Endothelial cell (in vitro differentiated cells): ENCODE measurements at places on chromosomes 12 and 14. TPM values are rescaled to one million over a fixed set of nuclear protein-coding genes. Genes with fewer than 3 reads are reported as not detected.

Gene RHOJ
- 266 TPM for total RNA-seq

Gene TMEM132C
- not detected for total RNA-seq

Gene SYCP3
- total RNA-seq: not detected

Gene GCN1
- 54.0 TPM for total RNA-seq

Gene SDSL
- total RNA-seq: 1.3 TPM

Gene PRIMA1
- total RNA-seq: 0.08 TPM

Gene SLC6A15
- total RNA-seq: 5.3 TPM

Gene PRH2
- not detected for total RNA-seq

Gene RNASE7
- not detected for total RNA-seq

Gene NTS
- 79.2 TPM for total RNA-seq

Gene PTCSC3
- not detected for total RNA-seq

Gene FOXA1
- 5.2 TPM for total RNA-seq

Gene OAS2
- 0.41 TPM for total RNA-seq

Gene SLCO1A2
- total RNA-seq: 2.1 TPM

Gene HOXC12
- total RNA-seq: 1.3 TPM
